ENCODE measurements at places on chromosomes 12 and 14.

DNA sequence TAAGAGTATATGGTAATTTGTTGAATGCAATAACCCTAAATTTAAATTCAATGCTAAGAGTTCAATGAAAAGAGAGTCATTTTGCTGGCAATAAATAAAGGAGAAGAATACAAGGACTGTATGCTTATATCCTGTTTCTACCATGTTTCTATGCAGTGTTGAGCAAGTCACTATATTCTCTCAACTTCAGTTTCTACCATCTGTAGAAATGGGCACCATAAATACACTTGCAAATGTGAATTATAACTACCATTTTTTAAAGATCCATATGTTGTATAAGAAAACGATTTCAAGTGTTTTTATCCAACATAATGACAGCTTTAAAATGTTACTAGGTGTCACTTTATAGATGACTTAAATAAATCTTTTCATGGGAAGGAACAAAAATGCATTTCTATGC lies 170.3 kb downstream of the CEP128 start:
- no peak for DNase-seq

DNA sequence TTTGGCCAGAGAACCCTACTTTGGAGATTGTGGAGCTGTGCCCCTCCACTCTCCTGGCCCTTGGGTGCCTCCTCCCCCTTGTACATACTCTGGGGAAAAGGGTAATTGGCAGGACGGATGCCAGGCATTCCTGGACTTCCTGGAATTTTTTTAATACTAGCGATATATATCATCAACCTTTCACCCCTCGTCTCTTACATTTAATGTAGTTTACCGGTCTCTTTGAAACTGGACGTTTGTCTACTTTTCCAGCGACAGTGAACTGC lies 767 bp upstream of the CRY1 start:
- DNase-seq: no peak

GRCh38 chr14:100190126-100190525 lies 30.7 kb upstream of the DEGS2 start:
- DNase-seq: no peak

GRCh38 chr14:22689199-22689598 lies 45.0 kb upstream of the OR6J1 start:
- peak; percentile 46 for DNase-seq

DNA sequence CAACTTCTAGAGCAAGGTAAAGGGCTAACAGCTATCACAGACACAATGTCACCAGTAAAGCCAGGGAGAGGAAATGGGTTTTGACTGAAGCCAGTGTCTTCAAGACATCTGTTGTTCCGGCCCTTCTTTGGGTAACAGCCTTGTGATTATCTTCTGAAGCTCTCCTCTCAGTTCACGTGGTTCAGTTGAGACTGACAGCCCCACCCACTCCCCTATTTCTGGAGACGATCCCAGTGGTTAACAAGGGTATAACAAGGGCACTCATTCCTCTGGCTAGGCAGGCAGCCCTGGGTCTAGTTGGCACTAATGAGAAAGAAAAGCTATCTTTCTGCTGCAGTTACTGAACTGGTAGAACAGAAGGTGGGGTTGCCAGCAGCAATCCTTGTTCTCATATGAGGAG lies 6.9 kb downstream of the GNPTAB start:
- peak; percentile 81 for DNase-seq

GRCh38 chr14:92704821-92705220 lies 43.6 kb downstream of the LGMN start:
- DNase-seq: no peak

DNA sequence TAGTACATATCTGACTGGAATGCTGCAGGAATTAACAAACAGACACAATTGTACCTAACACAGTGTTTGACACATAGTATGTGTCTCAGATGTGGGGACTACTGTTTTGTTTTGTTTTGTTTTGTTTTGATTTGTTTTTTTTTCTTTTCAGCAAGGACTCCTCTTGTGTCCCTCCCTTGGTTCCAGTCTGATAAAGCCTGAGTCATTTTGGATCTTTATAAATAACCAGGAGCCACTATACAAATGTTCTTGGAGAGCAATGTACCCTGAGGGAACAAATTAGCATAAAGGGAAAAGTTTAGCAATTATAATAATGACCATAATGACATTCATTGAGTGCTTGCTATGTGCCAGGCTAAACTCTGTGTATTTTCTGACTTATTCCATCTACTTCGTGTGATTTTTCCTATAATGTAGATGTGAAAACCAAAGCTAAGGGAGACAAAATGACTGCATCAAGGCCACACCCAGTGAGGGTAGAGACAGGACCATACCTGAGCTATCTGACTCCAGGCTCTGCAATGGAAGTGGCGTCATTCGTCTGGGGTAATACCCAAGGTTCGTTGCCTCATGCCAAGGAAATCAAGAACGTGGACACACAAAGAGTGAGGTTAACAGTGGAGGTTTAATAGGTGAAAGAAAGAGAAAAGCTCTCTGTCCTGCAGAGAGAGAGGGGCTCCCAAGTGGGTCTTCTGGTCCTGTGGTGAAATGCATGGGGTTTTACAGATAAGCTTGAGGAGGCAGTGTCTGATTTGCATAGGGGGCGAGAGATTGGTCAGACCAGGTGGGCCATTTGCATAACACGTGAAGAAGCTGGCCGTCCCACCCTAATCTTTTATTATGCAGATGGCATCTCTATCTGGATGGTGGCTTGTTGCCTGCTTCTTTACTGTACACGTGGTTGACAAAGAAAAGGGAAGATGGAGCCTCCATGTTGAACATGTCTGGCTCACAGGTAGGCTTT lies 285.5 kb upstream of the SFSWAP start:
- no peak for DNase-seq

GRCh38 chr14:105083926-105084685 lies 18.9 kb upstream of the GPR132 start:
- DNase-seq: no peak

DNA sequence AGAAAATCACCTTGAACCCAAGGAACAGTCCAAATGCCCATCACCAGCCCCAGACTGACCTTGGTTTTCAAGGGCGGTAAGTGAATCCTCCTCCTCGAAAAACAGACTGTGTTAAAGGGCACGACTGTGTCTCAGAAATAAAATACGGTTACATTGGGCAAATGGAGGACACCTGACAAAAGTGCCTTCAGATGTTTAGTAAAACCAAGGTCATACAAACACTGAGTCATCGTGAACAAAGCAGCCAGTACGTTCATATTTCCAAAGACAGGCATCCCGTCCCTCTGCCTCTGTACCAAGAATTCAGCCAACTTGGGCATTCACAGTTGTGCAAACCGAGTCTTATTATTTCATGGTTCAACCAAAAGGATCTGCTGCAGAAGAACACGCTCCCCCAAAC lies 25.9 kb downstream of the FOXN3 start:
- DNase-seq: no peak

DNA sequence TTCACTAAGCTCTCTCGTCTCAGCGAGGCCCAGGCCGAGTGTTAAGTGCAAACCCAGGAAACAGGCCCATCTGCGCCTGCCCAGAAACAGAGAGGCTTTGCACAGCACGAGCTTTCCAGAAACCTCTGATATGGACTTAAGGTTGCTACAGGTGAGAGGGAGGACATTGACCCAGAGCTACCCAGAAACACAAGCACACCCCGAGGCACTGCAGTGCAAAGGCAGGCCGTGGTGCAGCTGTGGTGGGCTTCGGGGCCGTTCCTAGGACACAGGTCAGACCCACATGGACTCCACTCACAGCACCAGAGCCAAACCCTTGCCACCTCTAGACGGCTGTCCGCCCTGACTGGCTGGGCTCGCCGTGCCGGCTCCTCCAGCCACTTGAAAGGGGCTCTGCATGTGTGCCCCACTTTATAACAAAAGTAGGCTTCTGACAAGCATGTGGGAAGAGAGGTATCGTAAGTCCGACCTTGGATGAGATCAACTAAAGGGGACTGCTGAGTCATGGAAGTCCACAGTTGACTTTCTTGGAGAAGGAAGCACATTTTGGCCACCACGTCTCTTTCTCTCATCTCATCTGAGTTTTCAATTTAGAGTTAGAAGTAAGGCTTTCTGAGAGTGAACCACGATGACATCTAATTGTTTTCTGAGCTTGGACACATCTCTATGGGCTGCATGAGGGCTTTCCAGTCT lies 38.2 kb downstream of the CACNA2D4 start:
- no peak for DNase-seq

DNA sequence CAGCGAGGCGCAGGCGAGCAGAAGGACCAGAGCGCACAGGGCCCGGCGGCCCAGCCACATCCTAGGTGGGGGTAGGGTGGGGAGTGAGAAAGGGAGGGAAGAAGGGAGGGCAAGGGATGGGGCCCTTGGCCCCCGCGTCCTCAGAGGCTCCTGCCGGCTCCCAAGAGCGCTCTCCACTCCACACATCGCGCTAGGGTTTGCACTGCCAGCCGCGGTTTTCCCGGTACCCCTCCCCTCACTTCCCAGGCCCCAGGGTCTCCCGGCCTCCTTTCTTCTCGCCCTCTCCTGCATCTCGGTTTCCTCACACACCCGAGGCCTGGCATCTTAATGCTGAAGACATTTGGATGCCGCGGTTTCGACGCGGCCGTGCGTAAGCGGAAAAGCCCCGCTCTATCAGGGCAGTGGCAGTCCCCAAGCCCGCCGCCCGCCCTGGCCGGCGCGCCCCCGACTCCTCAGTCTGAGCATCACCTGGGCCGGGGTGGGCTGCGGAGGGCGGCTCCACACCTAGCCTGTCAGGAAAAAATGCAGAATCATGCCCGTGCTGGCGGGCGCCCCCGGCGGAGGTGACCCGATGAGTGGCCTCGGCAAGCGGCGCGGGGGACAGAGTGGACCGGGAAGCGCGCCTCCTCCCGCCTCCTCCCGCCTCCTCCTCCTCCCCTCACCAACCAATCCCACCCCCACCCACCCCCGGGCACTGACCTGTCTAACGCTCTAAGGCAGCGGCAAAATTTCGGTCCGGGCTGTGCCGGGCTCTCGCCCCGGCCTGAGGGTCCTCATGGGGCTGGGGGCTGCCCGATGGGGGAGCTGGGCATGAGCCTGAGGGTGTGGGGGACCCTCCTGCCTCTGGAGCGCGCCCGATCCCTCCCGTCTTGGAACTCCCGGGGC lies 686 bp downstream of the B4GALNT1 start:
- no peak for DNase-seq

- DNase-seq: peak; percentile 57
Measured at GRCh38 chr12:68871921-68872320, 61.0 kb downstream of the CPM start.

DNA sequence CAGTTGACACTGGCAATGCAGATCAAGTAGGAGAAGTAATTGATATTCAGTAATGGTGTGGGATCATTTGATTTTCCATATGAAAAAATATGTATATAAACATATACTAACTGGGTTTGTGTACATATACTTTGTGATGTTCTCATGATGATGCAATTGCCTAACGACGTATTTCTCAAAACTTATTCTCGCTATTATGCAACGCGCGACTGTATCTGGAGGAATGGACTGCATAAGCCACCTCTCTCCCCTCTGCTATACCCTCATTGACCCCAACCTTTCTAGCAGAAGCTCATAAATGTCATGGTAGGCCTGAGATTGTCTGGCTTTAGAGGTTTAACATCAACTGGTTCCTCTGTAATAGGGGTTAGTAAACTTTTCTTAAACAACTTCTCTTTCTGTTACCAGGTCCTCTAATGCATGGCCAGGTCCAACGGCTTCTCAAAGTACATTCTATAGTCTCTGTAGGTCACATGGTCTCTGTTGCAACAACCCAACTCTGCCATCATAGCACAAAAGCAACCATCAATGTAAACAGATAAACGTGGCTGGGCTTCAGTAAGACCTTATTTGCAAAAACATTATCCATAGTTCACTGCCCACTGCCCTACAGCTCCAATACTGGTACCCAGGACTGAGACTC lies 59.3 kb downstream of the FOXN3 start:
- no peak for DNase-seq

GRCh38 chr14:21056520-21057163 lies 980 bp upstream of the RNASE8 start:
- DNase-seq: no peak

DNA sequence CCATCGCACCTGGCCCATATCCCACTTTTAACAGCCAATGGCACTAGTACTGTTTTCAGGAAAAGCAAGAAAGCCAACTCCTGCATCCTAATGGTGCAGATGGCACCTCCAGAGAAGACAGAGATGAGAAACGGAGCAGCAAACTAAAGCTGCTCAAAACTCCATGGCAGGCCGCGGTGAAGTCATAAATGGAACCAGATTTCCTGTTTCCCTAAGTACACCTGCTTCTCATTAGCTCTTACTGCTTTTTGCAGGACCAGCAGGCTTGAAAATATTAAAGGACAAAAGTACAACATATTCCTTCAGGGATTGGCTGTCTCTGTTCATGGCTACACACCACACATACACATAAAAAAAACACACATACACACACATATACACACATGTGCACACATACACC lies 36.7 kb upstream of the LGALS3 start:
- no peak for DNase-seq

- DNase-seq: no peak
Measured at GRCh38 chr14:62144863-62145262, 382.6 kb downstream of the SNAPC1 start.

DNA sequence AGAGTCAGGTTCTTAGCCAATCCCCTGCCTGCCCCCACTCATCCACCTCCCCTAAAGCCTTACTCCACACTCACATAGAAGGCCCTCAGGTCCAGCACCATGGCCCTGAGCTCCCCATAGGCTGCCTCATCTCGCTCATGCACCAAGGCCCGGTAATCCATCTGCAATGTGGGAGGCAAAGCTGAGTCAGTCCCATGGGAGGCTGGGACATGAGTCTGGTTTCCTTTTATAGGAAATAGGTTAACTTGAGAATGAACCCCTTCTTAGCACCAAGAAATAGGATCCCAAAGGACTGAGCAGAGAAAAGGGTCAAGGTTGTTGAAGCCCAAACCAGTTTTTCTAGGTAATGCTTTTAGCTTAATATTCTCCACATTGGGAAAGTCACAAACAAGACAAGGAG lies 2.1 kb upstream of the EMC9 start:
- no peak for DNase-seq

DNA sequence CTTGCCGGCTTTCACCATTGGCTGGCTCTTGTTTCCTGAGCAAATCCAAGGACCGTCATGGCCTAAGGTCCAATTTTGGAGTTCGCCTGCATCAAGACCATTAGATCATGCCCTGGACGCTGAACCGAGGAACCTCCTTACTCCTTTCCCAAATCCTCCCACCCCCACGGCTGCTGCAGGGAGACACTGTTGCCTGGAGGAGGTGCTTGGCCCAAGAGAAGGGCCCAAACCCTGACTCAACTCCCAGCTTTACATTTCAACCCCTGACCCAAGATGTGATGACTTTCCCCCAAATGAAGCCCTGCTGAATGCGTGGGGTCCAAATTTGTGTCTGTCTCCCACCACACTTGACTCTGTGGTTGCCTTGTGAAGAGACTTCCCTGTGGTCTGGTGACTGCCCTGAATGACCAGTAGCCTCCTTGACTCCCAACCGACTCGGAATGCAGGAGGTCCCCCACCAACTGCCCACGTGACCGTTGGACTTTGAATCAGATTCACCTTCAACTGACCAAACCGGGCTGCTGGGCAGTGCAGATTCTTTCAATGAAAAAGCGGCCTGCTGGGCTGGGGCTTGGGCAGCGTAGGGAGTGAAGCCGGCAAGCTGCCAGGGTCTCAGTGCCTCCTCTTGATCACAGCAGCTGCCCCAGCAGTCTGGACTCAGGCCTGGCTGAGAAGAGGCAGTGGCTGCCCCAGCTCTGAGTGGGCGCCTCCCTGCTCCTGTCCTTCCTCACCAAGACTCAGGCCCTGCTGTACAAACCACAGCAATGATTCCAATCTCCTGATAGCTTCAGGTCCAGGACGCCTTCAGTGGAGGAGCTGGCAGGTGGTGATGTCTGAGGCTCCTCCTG lies 46.7 kb upstream of the OASL start:
- no peak for DNase-seq
